Left renal cortex interstitium (tissue), 4 donors: ENCODE measurements at places on chromosomes 13 and 19. TPM values are rescaled to one million over a fixed set of nuclear protein-coding genes. Genes with fewer than 3 reads are reported as not detected.
A peak's percentile ranks its signal among the peaks of the same experiment; 100 is the strongest.

GRCh38 chr13:34617473-34618083 lies 324.5 kb upstream of the NBEA start:
- no peak for DNase-seq

GRCh38 chr13:112675366-112675756 lies 14.5 kb upstream of the ATP11A start:
- no peak for DNase-seq

DNA sequence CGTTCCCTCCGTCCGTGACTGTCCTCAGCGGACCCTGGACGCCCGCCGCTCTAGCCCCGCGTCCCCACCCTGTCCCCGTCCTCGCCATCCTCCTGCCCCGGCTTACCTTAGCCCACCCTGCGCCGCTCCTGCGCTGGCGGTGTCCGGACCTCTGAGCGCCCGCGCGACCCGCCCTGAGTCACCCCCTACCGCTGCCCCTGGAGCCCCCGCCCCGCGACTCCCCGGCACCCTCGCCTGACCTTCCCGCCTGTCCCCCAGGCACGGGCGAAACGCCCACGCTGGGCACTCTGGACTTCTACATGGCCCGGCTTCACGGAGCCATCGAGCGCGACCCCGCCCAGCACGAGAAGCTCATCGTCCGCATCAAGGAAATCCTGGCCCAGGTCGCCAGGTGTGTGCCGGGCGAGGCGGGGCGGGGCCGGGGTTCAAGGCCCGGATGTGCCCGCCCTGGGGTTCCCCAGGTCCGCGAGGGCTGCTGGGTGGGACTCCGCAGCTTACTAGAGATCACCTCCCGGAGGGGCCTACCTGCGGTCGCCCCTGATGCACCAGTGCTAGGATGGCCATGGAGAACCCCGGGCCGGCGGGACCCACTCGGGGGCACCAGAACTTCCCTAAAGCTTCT lies 5.1 kb downstream of the HMG20B start:
- no peak for DNase-seq

DNA sequence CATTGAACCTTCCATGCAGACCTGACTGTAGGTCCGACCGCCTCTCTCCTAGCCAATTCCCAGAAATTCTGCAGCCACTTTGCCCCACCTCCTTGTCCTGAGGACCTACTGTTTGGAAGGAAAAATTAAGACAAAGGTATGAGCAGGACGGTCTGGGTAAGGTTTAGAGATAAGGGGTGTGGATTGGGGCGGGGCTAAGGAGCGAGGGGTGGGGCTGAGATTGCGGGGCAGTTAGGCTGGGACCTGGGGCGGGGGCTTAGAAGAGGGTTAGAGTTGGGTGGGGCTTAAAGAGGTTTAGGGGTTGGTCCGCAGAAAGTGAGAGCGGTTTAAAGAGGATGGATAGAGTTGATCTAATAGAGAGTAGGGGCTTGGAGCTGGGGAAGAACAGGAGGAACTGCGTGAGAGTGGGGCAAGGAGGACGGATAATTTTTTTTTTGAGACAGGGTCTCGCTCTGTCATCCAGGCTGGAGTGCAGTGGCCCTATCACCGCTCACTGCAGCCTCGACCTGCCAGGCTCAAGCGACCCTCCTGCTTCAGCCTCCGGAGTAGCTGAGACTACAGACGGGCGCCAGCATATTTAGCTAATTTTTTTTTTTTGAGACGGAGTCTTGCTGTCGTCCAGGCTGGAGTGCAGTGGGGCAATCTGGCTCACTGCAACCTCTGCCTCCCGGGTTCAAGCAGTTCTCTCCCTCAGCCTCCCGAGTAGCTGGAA lies 1.7 kb upstream of the ZNF865 start:
- DNase-seq, result no peak

DNA sequence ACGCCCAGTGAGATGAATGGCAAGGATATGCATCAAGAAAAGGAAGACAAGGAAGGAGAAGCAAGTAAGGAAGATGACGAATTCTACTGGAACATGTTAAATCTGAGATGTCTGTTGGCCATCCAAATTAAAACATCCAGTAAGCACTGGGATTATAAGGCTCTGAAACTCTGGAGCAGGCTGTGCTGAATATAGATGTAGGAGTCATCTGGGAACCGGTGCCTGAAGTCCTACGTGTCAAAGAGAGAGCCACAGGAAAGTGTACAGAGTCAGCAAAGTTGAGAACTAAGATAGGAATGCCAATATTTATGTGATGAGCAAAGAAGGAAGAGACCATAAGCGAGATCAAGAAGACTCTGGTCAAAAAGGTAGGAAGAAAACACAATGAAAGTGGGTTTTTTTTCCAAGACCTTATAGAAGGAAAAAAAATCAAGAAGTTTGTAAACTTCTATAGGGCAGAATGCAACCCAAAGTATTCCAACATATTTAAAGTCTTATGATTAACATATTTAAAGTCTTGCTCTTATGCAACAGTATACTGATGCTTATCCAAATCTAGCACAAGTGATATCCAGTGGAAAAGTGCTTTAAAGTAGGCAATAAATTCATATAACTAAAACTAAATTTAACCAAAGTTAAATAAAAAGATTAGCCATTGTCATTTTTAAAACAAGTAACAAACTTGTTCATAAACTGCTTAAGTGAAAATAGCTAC lies 51.2 kb upstream of the EEF1AKMT1 start:
- DNase-seq, result no peak

- no peak for DNase-seq
These were observed 76.9 kb downstream of the FOXO1 start for GRCh38 chr13:40589285-40590109.

DNA sequence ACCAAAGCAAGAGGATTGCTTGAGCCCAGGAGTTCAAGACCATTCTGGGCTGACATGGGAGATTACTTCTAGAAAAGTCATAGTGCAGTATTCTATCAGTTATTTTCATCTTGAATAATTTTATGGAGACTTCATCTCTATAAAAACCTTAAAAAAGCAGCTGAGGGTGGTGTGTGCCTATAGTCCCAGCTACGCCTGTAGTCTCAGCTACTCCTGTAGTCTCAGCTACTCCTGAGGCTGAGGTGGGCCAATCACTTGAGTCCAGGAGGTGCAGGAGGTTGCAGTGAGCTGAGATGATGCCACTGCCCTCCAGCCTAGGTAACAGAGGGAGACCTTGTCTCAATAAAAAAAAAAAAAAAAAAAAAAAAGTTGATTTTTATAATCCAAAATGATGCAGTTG lies 22.1 kb upstream of the KCTD4 start:
- no peak for DNase-seq

GRCh38 chr13:75803164-75803611 lies 167.1 kb downstream of the LMO7 start:
- DNase-seq, result no peak

DNA sequence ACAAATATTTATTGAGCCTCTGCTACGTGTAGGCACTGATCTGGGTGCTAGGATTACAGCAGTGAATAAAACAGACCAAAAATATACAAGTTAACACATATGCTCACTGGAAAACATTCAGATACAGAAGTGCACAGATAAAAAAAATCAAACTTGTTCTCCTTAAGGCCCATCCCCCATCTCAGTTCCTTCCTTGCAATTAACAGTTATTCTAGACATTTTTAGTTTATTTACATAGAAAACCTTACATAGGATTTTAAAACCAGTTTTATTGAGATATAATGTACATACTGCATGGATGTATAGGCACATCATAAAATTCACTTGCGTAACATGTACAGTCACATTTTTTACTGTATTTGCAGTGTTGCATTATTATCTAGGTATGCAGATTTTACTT lies 36.5 kb upstream of the HMGB1 start:
- no peak for DNase-seq

GRCh38 chr13:61880578-61881283 lies 465.1 kb upstream of the PCDH20 start:
- no peak for DNase-seq

DNA sequence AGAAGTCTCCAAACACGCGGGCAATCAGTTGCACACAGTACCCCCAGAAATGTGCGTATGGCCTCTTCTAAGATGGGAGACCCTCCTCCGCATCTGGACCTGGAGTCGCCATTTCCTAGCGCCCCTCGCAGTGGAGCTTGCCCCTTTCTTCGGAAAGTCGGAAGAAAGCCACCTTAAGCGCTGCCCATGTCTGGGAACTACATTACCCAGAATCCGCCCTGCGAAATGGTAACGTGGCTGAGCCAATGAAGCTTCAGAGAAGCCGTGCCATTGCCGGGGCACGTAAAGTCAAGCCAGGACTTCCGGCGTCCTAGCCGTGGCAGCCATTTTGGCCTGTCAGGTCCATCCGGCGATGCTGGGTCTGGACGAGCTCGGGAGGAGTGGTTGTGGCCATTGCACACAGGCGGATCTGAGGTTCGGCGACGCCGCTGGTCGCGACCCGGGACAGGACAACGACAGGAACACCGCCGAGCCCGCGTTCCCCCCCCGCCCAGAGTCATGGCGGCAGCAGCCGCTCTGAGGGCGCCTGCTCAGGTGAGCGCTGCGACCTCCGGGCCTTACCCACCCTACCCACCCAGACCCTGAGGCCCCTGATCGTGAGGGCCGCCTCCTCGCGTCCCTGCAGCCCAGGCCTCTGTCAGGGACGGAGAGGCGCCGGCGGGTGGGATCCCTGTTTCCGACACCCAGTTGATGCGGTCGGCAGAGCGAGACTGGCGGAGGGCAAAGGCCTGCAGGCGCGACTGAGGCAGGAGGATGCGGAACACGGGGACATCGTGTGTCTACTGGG lies at the start of gene ZNF586:
ZNF586 (plus strand) TSS at position 332 of the 787 bp plus-strand sequence; CDS start at position 499, 167 bp downstream.
- DNase-seq, result peak; percentile 87

- DNase-seq, result no peak
These were observed 74.8 kb upstream of the TM9SF2 start for GRCh38 chr13:99426426-99426825.

DNA sequence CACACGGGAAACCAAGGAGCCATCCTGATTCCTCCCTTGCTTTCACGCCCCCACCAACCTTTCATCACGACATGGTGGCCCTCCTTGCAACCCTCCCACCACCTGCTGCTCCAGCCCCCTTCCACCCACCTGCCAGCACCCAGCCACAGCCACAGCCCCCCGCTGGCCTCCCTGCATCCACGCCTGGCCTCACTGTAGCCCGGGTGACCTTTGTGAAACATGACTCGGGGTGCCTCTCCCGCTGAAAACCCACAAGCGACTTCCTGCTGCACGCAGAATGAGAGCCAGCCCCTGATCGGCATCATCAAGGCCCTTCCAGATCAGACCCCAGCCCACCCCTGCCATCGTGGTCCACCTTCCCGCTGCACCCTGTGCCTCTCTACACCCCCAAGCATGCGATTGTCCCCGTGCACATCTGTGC lies 14.9 kb downstream of the POP4 start:
- no peak for DNase-seq

DNA sequence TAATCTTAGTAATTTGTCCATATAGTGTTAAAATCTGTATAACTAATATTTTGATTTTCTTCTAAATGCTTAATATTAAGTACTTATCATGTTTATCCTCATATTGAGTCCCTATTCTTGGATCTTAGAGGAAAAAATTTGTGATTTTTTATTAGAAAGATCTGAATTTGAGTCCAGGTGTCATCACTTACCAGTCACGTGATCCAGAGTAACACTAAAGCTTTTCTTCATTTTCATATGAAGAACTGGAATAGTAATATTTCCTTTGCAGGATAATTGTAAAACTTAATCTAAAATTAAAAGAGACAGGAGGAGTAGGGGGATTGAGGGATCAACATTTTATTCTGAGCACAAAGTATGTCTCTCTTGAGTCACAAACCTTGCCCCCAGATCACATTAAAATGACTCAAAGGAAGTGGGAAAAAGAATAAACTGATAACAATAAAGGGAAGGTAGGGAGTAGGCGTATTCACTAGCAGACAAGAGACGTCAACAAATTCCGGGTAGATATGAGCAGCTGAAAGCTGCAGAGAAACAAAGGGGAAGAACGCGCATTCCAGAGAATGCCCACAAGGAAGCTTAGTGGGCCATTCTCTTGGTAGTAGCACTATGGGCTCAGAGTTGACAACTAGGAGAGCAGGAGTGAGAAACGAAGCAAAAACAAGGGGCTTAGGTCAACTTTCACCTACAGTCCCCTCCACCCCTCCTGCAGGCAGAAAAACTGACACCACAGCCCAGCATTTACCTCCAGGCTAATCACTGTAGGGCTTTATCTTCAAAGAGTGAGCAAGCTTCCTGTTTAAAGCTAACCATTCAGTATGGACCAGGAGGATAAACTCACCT lies 123.1 kb downstream of the SPRY2 start:
- no peak for DNase-seq

- no peak for DNase-seq
These were observed 1436.4 kb downstream of the UQCRFS1 start for GRCh38 chr19:27776524-27776923.

- DNase-seq, result no peak
These were observed 12.4 kb downstream of the ERFL start for GRCh38 chr19:41915776-41916414.

- DNase-seq, result no peak
These were observed 46.5 kb upstream of the KPNA3 start for GRCh38 chr13:49838989-49839388.

The CADM4 gene
- polyA plus RNA-seq, result 43.2 TPM

The CEBPA gene
- polyA plus RNA-seq, result 3.5 TPM

The CACNG7 gene
- polyA plus RNA-seq, result 0.99 TPM

The FAM98C gene
- polyA plus RNA-seq, result 12.2 TPM

The TJP3 gene
- polyA plus RNA-seq, result 11.8 TPM

The ANKRD24 gene
- 1.6 TPM for polyA plus RNA-seq

The B3GNT8 gene
- polyA plus RNA-seq, result 6.7 TPM
